ENCODE measurements at places on chromosomes 11 and 22. TPM values are rescaled to one million over a fixed set of nuclear protein-coding genes. Genes with fewer than 3 reads are reported as not detected.

DNA sequence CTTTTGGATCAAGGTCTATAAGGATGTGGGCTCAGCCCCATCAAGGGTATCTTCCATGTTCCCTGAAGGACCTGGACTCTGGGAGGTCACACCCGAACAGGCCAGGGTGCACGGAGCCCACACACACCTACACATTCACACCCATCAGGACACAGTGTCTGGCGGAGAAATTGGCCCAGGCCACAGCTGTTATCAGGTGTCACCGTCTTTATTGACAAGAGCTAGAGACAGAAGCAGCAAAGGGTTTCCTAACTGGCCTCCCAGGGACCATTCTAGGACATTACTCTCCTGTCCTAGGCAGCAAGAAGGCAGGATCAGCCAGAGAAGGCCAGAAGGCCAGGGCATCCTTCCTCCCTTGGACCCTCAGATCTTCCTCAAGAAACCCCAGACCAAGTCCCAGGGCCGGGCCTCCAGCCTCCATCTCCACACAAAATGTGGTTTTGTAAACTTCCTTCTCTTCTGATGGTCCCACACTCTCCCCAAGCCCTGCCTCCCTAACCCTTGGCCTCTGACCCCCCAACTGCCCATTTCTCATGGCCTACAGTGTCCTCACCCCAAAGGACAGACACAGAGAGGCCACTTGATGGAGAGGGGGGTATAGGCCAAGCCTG lies 8.1 kb downstream of the SSTR3 start:
- no peak for DNase-seq

- no peak for DNase-seq
Observed at GRCh38 chr11:122163053-122163819, 47.2 kb upstream of the BLID start.

DNA sequence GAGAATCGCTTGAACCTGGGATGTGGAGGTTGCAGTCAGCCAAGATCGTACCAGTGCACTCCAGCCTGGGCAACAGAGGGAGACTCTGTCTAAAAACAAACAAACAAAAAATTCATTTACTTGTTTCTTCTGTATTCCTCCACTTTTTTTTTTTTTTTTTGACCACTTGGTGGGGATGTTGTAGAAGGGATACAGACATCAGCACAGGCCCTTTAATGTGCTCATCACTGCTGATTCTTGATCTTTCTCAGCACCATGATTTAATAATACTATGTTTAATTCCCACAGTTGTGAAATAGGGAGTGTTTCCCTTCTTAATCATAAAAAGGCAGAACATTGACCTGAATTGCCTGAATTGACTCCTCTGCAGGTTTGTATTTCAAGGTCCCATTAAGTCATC lies 4.5 kb downstream of the TTC9C start:
- DNase-seq: no peak

GRCh38 chr22:23256986-23257888 lies 76.9 kb downstream of the BCR start:
- no peak for DNase-seq

The UNC93B1 gene
- total RNA-seq: 73.5 TPM

Measured in SJSA1 (cell line).